Hippocampal formation (tissue), 2 donors: ENCODE measurements at places on chromosomes 7 and 10.
A peak's percentile ranks its signal among the peaks of the same experiment; 100 is the strongest.

DNA sequence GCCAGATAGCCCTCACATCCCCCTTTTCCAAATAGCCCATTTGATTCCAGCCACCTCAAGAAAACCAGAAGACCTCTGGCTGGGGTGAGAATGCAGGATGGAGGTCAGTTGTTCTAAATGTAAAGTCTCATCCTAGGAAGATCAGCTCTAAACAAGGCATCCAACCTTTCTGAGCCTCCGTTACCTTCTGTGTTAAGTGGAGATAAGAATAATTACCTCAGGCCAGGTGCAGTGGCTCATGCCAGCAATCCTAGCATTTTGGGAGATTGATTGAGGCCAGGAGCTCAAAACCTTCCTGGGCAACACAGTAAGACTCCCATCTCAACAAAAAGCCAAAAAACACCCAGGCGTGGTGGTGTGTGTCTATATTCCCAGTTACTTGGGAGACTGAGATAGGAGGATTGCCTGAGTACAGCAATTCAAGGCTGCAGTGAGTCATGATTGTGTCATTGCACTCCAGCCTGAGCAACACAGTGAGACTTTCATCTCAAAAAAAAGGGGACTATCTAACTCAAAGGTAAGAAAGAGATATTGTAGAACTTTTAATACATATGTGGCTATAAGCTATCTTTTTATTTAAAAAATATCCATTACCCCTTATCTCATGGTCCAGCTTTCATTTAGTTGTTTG lies 43.5 kb downstream of the PRTFDC1 start:
- no peak for DNase-seq

GRCh38 chr7:21851559-21851967 lies 94.1 kb downstream of the CDCA7L start:
- DNase-seq, result no peak

DNA sequence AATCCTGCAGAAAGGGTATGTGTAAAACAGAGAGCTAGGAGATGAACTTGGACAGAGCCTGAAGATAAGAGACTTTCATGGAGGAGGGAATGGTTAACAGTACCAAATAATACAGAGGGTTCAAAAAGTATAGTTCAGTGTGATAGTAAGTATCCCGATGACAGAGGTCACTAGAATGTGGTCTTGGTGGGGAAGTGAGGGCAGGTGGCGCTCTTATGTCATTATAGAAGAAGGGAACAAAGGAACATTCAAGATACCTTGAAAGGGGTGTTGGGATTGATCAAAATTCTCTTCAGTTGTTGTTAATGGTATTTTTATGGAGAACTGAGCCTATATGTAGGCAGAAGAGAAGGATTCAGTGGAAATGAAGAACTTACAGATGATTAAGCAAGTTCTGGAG lies 312.5 kb downstream of the SUGCT start:
- no peak for DNase-seq

DNA sequence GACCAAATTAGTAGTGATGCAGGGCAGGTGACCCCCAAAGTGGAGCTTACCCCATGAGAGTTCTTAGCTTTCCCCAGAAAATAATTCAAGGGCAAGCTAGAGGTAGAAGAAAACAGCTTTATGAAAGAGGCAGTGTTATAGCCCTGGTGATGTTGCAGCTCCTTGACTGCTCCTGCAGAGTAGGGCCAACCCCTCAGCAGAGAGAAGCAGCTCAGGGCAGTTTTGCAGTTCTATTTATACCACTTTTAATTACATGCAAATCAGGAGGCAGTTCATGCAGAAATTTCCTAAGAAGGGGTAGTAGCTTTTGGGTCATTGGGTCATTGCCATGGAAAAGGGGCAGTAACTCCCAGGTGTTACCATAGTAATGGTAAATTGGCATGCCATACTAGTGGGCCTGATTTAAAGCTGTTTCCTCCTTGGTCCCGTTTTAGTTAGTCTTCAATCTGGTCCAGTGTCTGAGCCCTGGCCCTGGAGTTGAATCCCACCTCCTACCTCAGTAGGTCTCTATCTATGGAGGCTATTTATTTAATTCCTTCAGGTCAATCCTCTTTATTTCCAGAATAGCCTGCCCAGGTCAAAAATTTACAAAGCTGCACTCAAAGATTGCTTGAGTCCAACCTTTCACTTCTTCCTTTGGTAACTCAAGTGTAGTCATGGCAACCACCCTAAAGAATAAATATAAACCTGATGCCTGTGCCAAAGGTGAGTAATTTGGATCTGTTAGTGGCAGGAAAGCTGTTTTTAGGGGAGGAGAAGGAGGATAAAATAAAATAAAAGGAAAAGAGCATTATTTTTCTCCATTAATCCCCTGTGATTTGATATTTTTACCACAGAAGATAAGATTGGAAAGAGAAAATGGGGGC lies 29.5 kb downstream of the PLXDC2 start:
- no peak for DNase-seq

GRCh38 chr10:102812231-102812876 lies 24.9 kb downstream of the CYP17A1 start:
- no peak for DNase-seq

- peak; percentile 41 for DNase-seq
These were observed 11.8 kb upstream of the CAMK2G start for GRCh38 chr10:73886085-73886529.

DNA sequence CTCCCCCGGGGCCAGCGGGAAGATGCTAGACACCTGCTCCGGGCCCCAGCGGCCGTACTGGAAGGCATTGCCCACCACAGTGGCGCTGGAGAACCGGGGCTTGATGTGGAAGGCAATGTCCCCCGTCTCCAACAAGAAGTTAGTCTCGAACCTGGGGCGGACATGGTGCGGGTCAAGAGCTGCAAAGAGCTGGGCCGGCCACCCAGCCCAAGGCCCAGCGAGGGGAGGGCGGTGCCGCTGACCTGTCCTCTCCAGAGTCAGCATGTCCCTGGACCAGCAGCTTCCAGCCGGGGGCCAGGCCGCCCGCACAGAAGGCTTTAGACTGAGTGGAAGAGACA lies 551 bp downstream of the GRIFIN start:
- DNase-seq, result no peak

DNA sequence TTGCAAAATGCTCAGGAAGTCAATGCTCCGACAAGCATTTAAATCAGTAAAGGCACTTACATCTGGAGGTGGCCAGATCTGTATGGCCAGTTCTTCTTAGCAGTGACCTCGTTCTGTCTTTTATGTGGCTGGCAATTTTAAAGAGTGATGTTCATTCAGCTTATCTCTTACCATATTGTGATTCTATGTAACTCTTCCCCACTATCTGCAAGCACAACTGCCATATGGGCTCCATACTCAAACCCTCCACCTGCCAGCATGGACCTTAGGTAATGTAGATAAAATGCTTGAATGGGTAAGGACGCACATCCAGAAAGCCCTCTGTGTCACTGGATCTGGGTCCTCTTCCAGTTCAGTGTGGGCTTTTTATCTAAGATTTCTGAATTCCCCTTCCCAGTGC lies 42.4 kb upstream of the STK17A start:
- no peak for DNase-seq

DNA sequence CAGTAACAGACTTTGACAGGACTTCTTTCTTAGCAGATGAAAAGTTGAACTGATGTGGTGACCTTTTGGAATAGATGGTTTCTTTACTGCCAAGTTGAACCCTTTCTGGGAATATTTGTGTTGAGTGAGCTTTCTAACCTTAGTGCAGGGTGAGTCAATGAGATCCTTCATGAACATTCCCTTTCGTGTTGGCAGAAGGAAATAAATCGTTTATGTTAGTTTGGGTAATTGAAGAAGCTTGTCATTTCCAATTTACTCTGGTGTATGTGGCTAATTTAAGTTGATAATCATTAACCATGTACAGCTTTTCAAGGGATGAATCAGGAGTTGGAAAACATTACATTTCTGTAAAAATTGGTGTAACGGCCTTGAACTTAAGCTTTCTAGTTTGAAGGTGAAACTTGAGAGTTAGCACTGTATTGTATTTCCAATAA lies 43.4 kb downstream of the PTTG1IP2 start:
- no peak for DNase-seq

GRCh38 chr7:84251277-84251781 lies 56.7 kb upstream of the SEMA3A start:
- DNase-seq, result no peak

- no peak for DNase-seq
These were observed 54.2 kb upstream of the SVIL start for GRCh38 chr10:29689001-29689400.

DNA sequence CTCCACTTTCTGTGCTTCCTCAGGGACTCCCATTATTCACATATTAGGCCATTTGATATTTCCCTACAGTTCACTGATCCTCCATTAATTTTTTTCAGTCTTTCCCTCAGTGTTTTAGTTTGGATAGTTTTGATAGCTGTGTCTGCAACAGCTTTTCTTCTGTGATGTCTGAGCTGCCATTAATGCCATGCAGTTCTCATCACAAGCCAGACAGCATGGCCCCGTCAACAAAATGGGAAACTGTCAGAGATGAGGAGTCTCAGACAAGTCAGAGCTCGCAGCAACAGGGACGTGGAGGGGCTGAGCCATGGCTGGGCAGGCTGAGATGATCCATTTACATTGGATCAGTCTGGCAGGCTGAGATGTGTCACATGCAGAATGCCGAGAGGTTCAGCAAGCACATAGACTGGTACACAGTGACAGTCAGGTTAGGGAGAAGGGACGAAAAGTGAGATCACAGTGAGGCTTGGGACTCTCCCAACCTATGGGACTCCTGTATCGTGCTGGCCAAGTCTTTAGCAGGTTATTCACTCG lies 65.4 kb downstream of the NPS start:
- DNase-seq, result no peak

DNA sequence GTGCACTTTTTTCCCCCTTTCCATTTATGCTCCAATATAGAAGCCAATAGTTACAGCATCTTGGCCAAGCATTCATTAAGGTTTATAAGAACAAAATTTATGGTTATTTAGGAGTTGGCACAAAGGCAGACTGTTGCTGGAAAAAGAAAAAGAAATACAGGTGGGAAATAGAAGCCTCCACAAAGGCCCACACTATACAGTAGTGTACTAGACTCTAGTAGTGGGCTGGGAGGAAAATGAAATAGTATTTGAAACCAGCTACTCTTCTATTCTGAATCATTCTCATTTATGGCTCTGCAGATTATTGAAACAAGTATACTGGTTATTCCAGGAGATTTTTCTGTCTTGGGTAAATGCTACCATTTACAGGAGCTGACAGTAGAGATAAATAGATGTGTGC lies 80.9 kb upstream of the CDK6 start:
- no peak for DNase-seq

DNA sequence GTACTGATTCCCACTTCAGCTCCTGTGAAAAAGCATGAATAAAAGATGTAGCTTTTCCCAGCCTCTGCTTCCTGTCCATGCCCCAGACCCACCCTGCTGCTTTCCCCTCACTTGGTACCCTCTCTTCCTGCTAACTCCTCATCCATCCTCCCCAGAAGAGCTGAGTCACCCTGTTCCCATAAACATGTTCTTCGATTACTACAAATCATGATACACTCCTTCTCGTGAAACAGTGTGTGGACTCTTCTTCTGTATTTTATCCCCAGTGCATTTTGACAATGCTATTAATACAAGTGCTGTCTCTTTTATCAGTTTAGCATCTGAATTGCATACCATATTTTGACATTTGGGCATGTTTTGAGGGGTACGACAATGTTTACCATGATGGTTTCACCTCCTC lies 45.8 kb upstream of the SORBS1 start:
- no peak for DNase-seq

DNA sequence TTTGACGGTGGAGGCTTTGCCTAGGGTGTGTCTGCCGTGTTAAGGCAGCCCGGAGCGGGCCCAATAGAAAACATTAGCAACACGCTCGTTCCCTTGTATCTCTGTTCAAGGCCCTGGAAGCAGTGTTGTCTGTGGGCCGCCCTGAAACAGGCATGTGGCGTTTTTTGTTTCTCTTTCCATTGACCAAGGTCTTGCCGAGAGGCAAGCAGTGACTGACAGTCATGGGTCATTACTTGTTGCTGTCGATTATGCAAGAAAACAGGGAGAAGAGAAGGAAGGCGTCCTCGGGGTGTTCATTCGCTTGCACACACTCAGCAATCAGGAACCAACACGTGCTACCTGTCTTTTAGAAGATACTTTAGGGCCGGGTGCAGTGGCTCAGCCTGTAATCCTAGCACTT lies 92.5 kb downstream of the EZH2 start:
- no peak for DNase-seq

- DNase-seq, result peak; percentile 12
These were observed 188.5 kb downstream of the ZMYND11 start for GRCh38 chr10:323651-324293.

DNA sequence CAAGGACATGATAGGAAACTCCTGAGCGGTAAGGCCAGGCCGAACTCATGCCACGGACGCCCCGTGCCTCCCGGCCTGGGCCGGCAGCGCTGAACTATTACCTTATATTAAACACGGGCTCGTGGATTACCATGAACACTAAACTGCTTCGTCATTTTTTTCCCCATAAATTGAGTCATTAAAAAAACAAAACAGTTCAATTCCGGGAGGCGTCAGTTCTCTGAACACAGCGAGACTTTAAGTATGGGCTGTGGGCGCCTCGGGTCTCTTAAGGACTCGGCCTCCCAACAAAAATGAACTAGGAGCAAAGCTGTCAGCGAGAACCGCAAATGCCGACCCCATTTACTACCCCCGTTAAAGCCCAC lies 519 bp downstream of the PITRM1 start:
- no peak for DNase-seq

GRCh38 chr7:107474104-107474521 lies 4.3 kb downstream of the GPR22 start:
- DNase-seq, result no peak

DNA sequence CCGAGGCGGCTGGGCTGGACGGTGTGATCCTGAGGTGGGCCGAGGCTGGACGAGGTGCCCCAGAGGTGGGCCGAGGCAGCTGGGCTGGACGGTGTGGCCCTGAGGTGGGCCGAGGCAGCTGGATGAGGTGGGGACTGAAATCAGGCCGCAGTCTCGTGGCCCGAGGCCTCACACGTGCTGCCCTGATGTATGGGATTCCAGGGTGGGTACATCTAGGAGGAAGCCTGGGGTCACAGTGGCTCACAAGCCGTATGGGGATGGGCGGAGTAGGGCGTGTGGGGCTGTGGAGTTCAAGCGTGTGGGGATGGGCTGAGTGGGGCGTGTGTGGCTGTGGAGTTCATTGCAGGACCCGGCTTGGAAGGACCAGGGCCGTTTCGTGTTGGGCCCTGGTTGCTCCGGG lies 12.5 kb upstream of the NKX6-2 start:
- DNase-seq, result no peak

GRCh38 chr10:33880291-33880690 lies 545.8 kb upstream of the NRP1 start:
- DNase-seq, result no peak

DNA sequence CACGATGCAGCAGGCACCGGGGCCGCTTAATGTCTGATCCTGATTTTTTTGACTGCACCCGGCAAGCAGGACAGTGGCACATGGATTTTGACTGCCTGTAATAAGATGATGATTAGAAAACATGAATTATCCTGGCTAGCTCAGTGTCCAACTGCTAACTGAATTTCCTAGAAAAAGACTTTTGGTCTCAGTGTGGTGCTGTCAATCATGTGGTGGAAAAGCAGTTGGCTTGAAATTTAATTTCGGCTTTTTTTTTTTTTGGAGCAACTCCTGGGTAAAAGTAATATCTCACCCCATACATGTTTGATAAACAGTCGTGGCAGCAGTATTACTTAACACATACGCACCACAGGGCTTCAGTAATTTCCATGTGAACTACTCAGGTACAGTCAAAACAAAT lies 227.7 kb downstream of the FANK1 start:
- DNase-seq, result no peak

GRCh38 chr7:73894733-73895551 lies 34.0 kb downstream of the TMEM270 start:
- no peak for DNase-seq

- no peak for DNase-seq
These were observed 45.5 kb upstream of the CYTH3 start for GRCh38 chr7:6317797-6318438.

- DNase-seq, result no peak
These were observed 310.5 kb upstream of the HGF start for GRCh38 chr7:82080254-82080927.
